ENCODE measurements at places on chromosomes 5 and 9. TPM values are rescaled to one million over a fixed set of nuclear protein-coding genes. Genes with fewer than 3 reads are reported as not detected.

The HINT1 gene
- 229 TPM for total RNA-seq

The NR4A3 gene
- 37.7 TPM for total RNA-seq

The ARL14EPL gene
- not detected for total RNA-seq

The BTNL8 gene
- total RNA-seq, result not detected

The TRIM7 gene
- total RNA-seq, result 4.1 TPM

The GLRA1 gene
- total RNA-seq, result not detected

The KCNN2 gene
- 15.8 TPM for total RNA-seq

The TNFSF8 gene
- total RNA-seq, result not detected

The ADAMTSL1 gene
- not detected for total RNA-seq

The F2RL1 gene
- total RNA-seq, result 0.77 TPM

The CDK7 gene
- total RNA-seq, result 57.1 TPM

The COL27A1 gene
- total RNA-seq, result 2.3 TPM

The IGFBPL1 gene
- total RNA-seq, result 7.9 TPM

The MEIKIN gene
- not detected for total RNA-seq

The SPAAR gene
- not detected for total RNA-seq

The SH3RF2 gene
- total RNA-seq, result 0.77 TPM

The IFNK gene
- not detected for total RNA-seq

The NDOR1 gene
- 5.1 TPM for total RNA-seq

The WNK2 gene
- 3.4 TPM for total RNA-seq

The ANGPTL2 gene
- total RNA-seq, result 1.2 TPM

The LMX1B gene
- 5.6 TPM for total RNA-seq

The ERCC8 gene
- total RNA-seq, result 13.6 TPM

The OR13C8 gene
- not detected for total RNA-seq

The WDR31 gene
- total RNA-seq, result 2.4 TPM

The PDGFRB gene
- 0.32 TPM for total RNA-seq

The ROPN1L gene
- total RNA-seq, result 0.83 TPM

The SMIM33 gene
- not detected for total RNA-seq

The JMY gene
- 10.8 TPM for total RNA-seq

The HCN1 gene
- total RNA-seq, result 1.4 TPM

The IFNE gene
- total RNA-seq, result not detected

The TMEM174 gene
- total RNA-seq, result not detected

The IFNA13 gene
- not detected for total RNA-seq

The DMRT3 gene
- total RNA-seq, result not detected

The GMCL2 gene
- total RNA-seq, result not detected

The LECT2 gene
- not detected for total RNA-seq

The FRMD3 gene
- 22.1 TPM for total RNA-seq

The PPWD1 gene
- total RNA-seq, result 33.2 TPM

The CCDC171 gene
- 71.0 TPM for total RNA-seq

The ADRB2 gene
- total RNA-seq, result 0.48 TPM

The ENTPD8 gene
- total RNA-seq, result not detected

The IGIP gene
- total RNA-seq, result 1.9 TPM

The SHISAL2B gene
- total RNA-seq, result not detected

The IRX2 gene
- 5.8 TPM for total RNA-seq

The SARDH gene
- total RNA-seq, result 0.61 TPM

The NEUROG1 gene
- total RNA-seq, result not detected

The ARHGEF28 gene
- total RNA-seq, result 0.27 TPM

The C1QTNF2 gene
- total RNA-seq, result 0.21 TPM

The PCDHB3 gene
- total RNA-seq, result 0.21 TPM

The NME5 gene
- 8.3 TPM for total RNA-seq

The SPTLC1 gene
- total RNA-seq, result 112 TPM

The DDX4 gene
- not detected for total RNA-seq

The TAF11L5 gene
- total RNA-seq, result not detected
